IPS-NIHi11 (cell line): ENCODE measurements at places on chromosomes 6 and 20.
A peak's percentile ranks its signal among the peaks of the same experiment; 100 is the strongest.

GRCh38 chr6:126372626-126373025 is 32.7 kb downstream of the CENPW start:
- DNase-seq, result no peak

- no peak for DNase-seq
Observed at GRCh38 chr6:12608016-12608860, 108.3 kb upstream of the PHACTR1 start.

DNA sequence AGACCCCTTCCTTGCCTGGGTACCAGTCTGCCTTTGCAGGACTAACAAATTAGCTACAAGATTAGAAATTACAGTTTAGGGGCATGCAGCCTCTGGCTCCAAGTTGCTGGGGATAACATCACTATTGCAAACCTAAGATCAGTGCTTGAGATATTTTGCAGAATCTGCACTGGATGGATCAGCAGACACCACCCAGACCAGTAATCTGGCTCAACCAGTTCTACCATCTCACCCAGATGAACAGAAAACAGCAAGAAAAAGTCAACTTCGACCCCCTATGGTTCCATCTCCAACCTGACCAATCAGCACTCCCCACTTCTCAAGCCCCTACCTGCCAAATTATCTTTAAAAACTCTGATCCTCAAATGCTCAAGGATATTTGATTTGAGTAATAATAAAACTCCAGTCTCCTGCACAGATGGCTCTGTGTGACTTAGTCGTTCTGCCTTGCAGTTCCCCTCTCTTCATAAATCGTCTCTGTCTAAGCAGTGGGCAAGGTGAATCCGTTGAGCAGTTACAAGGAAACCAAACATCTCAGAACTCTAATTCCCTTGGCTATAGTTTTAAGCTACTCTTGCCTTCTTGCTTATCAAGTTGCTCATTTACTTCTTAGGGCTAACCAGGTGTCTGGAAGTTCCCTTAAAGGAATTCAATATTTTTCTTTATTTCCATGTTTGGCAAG is 16.1 kb upstream of the LMBRD1 start:
- no peak for DNase-seq

DNA sequence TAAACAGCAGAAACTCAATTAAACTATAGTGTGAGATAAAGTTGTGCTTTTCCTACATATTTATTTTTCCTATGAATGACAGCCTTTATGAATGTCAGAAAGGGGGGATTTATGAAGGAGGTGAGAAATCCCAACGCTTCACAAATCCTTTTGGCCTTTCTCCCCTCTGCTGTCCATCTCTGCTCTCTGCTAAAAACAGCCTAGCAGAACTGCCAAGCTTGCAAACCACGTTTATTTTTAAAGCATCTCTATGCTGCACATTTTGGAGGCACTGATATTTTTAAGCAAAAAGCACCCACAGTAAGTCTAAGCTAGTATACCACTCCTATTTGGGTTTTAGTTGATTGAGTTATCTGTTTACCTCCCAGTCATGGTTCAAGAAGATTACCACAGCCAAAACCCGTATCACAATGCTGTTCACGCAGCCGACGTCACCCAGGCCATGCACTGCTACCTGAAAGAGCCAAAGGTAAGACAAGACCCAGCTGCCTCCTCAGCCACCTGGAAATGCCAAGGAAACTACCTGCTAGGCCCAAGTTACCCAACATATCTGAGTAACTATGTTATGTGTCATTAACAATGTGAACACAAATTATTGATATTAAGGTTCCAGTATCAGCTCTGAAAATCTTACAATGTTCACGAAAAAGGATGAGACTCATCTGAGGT is 96.3 kb downstream of the MTFR2 start:
- DNase-seq, result no peak

DNA sequence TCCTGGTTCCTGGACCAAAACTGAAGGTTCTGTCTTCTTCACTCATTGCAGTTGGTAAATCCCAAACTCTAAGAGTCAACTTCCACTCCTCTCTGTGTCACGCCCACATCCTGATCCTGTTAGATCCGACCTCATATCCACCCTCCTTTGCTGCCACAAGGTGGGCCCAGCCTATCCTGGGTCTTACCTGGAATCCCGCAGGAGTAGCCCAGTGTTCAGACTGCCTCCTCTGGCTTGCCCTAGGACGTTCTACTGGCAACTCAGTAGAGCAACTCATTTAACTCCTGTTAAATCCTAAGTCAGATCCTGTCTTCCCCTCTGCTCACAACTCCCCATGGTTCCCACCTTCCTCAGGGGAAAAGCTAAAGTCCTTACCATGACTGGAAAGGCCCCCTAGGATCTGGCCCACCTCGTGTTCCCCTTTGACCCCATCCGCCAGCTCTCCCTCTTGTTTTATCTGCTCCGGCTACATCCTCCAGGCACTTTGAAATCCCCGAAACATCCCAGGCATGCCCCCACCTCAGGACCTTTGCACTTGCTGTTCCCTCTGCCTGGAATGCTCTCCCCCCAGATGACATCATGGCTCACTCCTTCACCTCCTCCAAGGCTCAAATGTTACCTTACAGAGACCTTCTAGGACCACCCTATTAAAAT is 43.9 kb downstream of the TFEB start:
- DNase-seq, result no peak

DNA sequence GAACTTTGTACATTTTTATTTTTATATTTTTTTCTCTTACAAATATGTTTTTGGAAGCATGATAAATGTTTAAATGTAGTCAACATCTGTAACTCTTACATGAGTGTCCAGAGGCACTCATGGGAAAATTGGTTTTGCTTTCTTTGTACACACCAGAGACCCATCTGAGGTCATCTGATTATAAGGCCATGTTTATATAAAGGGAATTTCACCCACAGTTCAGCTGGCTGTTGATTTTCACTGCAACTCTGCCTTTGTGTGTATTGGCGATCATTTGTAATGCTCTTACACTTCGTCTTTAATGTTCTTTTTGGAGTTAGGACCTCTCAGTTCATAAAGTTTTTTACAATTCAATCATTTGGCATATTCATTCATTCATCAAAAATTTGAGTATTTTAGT is 28.1 kb downstream of the RIOK1 start:
- no peak for DNase-seq

DNA sequence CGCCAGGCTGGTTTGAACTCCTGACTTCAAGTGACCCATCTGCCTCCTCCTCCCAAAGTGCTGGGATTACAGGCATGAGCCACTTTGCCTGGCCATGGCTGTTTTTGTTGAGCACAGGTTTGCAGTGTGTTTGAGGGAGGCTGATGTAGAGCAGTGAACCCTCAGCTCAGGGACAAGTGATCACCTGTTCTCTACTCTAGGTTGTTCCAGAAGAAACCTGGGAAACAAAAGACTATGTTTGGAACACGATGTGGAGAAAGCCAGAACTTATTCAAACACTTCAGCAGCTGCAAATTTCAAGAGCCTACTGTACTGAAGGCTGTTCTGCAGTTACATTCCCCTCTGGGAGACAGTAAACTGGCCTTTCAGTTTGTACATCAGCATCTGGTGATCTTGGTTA is 4.7 kb downstream of the TULP1 start:
- DNase-seq, result no peak

- DNase-seq, result no peak
Observed at GRCh38 chr6:137706083-137706750, 160.8 kb upstream of the TNFAIP3 start.

GRCh38 chr6:5094327-5094726 is 9.2 kb downstream of the PPP1R3G start:
- DNase-seq, result no peak

GRCh38 chr6:36691612-36692011 is 6.0 kb upstream of the RAB44 start:
- no peak for DNase-seq

DNA sequence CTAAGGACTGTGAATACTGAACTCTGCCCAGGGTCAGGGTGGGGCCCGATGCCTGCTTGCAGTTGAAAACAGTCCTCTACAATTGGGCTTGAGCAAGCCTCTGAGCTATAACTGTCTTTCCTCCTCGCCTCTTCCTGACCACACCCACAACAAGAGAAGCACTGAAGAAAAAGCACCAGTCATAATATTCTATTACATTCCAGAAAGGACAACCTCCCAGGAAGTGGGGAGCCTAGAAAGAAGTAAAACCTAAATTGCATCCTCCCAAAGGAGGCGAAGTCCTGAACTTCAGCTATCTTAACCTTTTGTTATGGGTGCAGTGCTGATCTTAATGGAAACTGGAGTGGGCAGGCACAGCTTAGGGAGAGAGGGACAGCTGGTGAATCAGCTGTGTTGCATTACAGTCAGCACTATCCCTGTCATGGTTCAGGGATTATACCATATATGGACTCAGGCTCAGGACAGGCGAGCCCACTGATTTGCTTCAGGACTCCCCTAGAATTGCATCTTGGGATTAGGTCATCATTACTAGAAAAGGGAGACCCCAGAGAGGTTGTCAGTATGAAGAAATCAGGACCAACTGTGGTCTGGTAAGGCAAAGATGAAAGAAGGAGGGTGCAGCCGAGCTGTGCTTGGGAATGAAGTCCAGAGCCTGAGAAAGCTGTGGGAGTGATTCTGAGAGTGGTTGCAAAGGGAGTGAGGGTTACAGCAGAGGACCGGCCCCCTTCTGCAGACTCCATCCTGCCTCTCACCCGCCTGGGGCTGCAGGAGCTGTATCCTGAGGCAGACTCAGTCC is 18.3 kb upstream of the TRAM2 start:
- DNase-seq, result peak; percentile 74

DNA sequence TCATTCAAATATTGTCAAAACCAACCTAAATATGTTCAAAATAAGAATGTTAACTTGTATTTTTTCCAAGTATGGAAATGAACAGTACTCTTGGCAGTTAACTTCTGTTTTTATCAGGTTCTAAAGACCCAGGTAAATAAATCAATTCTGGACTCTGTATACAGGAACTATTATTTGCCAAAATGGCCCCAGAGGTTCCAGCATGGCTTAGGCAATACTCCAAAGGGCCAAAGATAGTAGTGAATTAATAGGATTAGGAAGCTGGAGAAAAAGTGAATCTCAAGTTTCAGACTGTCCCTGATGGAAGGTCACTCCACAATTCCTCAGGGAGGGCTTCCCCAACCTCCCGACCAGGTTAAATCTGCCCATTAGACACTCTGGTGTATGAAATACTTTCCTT is 6.7 kb downstream of the BACH2 start:
- no peak for DNase-seq

DNA sequence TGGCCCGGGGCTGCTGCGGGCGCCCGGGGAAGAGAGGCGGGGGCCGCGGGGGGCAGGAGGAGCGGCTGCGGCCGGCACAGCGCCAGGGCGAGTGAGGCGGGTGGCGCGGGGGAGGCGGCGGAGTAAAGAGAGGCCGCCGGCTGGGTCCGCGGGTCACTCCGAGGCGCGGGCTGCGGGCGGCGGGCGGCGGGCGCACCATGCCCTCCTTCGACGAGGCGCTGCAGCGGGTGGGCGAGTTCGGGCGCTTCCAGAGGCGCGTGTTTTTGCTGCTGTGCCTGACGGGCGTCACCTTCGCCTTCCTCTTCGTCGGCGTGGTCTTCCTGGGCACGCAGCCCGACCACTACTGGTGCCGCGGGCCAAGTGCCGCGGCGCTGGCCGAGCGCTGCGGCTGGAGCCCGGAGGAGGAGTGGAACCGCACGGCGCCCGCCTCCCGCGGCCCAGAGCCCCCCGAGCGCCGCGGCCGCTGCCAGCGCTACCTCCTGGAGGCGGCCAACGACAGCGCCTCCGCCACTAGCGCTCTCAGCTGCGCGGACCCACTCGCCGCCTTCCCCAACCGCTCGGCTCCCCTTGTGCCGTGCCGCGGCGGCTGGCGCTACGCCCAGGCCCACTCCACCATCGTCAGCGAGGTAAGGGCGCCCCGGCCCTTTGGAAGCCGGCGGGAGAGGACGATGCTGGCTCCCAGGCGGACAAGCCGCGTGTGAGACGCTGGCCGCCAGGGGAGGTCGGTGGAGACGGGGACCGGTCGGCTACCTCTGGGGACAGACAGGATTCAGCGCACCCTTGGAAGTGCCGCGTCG is at the start of gene SLC22A3:
SLC22A3 (plus strand) TSS at position 156 of the 797 bp plus-strand sequence; CDS start at position 198, 42 bp downstream.
- peak; percentile 67 for DNase-seq

GRCh38 chr20:58970146-58970545 is 10.9 kb upstream of the NELFCD start:
- no peak for DNase-seq

- DNase-seq, result no peak
Observed at GRCh38 chr6:38355519-38355918, 284.2 kb downstream of the BTBD9 start.

DNA sequence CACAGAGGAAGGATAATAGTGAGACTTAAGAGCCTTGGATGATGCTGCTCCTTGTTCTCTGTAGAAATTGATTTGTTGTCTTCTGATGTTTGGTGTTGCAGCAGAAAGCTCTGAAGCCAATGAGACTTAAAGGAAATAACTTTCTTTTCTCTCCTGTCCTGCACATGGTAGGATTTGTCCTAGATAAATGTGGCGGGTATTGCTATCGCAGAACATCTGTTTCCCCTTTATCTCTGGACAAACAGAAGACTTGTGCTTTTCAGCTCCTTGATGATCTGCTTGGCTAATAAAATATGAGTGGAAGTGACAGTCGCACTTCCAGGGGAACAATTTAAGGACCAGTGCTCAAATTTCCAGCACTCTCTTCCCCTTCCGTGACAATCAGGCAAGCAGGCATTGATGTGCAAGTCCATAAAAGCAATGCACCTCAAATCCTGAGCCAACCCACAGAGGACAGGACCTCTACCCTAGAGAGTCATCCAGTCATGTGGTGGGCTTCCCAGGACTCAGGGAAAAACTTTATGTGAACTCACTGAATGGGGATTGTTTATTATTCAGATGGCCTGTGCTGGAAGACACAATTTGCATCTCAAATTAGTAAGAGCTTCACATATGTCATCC is 9.9 kb upstream of the NCR2 start:
- DNase-seq, result no peak

DNA sequence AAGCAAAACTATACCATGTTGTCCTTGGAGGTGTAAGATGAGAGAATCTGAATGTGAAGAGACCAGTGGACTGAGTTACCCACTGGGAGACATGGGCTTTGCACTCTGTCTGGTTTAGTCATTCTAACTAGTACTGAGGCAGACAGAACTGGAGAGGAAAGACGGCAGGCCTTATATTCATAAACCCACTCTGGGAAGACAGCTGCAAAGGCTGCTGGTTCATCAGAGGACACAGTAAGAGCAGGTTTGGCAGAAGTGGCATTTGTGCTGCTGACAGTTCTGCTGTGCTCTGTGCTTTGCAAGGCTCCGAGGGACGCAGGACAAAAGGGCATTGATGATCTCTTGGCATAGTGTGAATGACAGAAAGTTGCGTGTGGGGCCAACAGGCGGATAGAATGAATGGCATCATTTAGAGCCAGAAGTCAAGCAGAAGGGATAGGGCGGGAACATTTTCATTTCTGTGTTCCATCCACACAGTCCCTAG is 142.3 kb upstream of the TENT5A start:
- DNase-seq, result no peak

GRCh38 chr20:36606158-36607066 is 833 bp downstream of the RAB5IF start:
- no peak for DNase-seq

- no peak for DNase-seq
Observed at GRCh38 chr20:25259788-25260254, 11.9 kb downstream of the PYGB start.
